ENCODE measurements at places on chromosomes 3 and 15.
A peak's percentile ranks its signal among the peaks of the same experiment; 100 is the strongest.

DNA sequence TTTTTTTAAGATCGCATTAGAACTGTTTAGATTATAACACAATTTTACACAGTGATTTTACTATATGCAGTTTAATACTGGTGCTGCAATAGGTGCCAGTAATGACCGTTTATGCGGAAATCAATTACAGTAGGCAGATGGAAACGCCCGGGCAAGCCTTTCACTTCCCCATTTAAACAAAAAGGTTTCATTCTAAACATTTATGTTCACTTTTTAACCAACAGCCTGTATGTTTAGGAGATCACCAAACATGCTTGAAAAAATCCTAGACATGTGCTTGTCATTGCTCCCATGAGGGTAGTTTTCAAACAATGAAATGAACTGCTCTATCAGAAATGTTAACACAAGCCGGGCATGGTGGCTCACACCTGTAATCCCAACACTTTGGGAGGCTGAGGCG lies 2.7 kb downstream of the BNIP2 start:
- DNase-seq, result no peak

GRCh38 chr15:68493629-68494028 lies 61.7 kb upstream of the ITGA11 start:
- DNase-seq, result no peak

DNA sequence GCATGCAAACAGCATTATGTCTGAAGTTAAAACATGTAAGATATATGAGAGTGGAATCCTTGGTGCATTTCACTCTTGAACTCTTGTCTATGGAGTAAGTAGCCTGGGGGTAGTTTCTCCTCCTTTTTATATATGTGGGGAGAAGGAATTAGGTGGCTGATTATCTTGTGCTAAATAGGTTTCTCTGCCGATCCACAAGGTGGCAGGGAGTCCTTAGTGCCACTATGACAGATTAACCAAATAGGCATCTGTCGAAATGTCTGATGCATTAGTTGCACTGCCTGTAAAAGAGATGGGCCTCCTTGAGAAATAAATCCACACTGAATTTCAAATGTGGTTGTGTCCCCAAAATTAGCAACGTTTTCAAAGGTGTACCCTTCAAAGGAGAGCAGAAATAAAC lies 170.1 kb downstream of the CNTN4 start:
- no peak for DNase-seq

GRCh38 chr3:147630921-147631415 lies 221.8 kb downstream of the ZIC1 start:
- DNase-seq, result no peak

DNA sequence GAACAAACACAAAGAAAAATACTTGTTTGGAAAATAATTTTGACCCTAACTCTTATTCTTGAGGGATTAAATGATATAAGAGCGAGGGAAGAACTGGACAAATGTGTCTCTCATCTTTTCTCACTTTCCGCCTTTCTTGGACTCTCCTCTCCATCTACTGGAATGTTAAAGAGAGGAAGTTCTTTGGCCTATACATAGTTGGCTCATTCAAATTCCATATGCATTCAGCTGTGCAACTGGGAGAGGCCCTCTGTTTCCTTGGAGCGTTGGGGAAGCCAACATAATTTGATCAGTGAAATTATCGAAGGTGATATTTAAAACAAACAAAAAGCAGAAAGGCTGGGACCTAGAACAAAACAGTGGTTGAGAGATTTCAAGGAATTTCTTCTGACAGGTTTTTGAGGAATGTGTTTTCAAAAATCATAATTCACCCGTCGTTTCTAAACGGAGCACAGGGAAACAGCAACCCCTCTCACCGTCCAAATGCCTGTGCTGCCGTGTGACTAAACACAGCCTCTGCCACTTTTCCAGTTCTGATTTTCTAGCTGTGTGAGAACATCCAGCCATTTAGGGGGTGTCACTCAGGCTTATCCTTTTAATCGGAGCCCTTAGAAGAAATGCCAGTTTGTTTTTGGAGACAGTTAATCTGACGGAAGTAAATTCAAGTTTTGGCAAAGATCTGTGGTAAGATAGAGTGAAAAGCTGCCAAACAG lies 489.9 kb downstream of the SOX2 start:
- peak; percentile 16 for DNase-seq

GRCh38 chr15:59746777-59747176 lies 57.7 kb upstream of the BNIP2 start:
- DNase-seq, result no peak

- DNase-seq, result no peak
Observed at GRCh38 chr3:42214565-42215283, 51.3 kb downstream of the CCK start.

- no peak for DNase-seq
Observed at GRCh38 chr15:62833646-62834045, 208.9 kb upstream of the TPM1 start.

- no peak for DNase-seq
Observed at GRCh38 chr3:164222197-164222596, 856.1 kb downstream of the SI start.

DNA sequence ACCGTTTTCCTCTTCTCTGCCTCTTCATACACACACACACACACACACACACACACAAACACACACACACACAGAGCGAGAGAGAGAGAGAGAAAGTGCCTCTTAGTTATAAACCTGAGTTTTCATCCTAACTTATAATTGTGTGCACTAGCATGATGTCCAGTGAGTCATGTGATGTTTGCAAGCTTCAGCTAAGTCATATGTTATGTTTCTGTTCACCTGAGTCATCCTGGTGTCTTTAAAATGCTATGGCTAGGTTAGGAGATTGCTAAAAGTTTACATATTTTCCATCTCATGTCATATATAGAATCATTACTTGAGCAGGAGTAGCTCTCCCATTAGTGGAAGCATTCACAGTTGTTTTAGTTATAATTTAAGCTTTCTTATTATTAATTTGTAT lies 155.8 kb downstream of the EPHA6 start:
- no peak for DNase-seq

DNA sequence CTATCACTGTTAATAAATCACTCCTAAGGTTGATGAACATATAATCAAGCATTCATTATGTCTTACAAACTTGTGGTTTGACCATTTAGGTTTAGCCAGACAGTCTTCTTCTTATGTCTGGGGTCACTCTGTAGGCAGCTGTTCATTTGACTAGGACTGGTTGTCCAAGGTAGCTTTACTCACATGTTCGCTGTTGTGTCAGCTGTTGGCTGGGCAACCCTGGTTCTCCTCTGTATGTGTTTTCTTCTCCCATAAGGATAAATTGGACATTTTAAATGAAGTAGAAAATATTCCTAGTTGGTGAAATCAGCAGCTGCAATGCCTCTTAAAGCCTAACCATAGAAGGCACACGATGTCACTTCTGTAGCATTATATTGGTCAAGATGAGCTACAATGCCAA lies 635.1 kb downstream of the EPHA3 start:
- DNase-seq, result no peak

DNA sequence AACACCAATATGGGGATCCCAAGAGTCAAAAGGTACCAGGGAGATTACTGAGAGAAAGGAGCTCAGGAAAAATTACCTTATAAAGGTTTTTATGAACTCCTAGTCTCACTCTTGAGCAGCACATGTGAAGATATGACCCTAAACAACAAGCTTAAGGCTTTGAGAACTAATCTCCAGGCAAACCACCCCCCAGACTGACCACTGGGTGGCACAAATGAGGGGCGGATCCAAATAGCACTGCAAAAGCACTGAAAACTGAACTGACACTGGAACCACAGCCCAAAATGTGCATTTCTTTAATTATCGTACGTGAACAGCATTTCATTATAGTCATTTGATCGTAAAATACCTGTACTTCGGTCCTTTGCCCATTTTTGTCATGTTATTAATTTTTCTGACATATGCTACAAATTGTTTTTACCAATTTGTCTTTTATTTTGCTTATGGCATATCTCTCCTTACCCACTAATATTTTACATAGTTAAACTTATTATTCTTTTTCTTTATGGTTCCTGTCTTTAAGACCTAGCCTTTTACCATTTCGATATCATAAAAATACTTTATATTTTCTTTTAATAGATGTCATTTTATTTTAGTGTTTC lies 31.5 kb upstream of the TFDP2 start:
- DNase-seq, result peak; percentile 34

GRCh38 chr3:154022606-154023005 lies 98.6 kb upstream of the ARHGEF26 start:
- peak; percentile 66 for DNase-seq

- DNase-seq, result no peak
Observed at GRCh38 chr3:160135851-160136250, 89.4 kb upstream of the C3orf80 start.

DNA sequence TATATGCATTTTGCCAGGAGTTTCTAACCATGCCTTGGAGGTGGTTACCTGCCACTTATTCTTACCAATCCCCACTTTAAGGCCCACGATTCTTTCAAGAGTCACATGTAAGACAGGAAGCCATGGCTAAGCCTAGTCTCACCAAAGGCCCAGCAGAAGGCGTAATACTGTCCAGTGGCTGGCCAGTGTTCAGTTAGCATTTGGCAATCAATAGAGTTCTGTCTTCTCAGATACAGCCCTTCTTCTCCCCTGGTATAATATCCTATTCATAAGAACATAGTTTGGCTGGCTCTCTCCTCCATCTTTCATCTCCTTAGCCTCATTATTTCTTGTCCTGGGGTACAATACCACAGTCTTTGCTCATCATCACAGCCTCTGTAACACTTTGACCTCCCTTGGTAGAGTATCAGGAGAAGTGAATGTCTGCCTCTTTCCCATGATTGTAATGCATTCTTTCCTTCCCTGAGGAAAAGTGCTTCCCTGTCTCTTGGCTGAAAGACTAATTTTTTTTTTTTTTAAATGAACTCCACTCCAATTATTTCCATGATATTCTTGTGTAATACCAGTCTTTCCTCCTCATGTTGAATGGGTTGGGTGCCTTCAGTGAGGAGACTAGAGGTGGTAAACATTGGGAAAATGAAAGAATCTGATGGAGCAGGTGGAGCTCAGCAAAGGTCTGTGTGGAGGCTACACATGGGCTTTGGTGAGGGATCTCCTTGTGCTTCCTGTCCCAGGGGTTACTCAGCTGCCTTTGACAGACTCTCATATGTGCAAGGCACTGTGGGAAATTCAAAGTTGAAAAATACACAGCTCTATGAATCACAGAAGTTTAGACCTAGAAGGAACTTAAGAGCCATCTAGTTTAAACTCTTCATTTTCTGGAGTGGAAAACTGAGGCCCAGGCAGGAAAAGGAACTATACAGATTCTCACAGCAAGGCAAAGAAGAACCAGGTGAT lies 218.2 kb downstream of the P3H2 start:
- no peak for DNase-seq

GRCh38 chr15:71242292-71242691 lies 127.0 kb downstream of the THSD4 start:
- DNase-seq, result no peak

DNA sequence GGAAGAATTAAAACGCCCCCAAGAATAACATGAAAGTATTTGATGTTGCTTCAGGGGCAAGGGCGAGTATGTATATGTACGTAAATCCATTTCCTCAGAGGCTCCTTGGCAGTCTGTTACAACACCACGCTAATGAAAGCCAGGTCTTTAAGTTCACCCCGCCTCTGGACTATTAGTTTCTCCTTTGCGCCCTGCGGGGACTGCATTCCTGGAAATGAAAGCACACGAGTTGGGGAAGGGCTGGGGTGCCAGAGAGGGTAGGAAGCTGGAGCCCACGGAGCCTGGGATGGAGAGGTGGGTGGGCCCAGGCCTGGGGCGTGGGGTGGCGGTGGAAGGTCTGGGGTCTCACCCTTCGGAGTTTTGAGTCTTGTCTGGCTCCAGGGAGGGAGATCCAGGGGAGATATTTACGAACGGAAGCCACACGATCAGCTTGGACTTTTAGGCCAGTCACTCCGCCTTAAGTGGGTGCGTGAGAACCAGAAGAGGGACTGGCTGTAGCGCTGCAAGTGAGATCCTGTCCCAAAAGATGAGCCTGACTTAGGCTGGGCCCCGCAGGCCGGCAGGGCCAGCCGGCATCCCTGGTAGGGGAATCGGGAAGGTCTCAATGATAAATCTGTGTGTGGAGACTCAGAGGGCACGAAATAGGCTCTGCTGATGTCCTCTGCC lies 1.6 kb upstream of the PLCL2 start:
- DNase-seq, result no peak

DNA sequence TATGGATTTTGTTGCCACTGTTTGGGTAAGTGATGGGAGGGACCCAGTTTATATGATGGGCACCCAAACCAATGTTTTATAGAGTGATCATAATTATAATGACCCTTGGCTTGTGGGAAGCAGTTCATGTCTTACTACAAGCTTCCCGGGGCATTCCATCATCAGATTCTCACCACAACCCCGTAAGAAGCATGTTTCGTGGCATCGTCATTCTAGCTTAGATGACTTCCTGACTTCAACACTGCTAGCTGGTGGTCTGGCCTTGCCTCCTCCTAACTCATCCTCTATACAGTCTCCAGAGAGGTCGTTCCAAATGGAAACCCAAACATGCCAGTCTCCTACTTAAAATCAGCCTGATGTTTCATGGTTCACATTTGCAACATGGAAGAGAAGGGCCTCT lies 226.9 kb downstream of the ADAMTS9 start:
- DNase-seq, result no peak

GRCh38 chr3:198080521-198081384 lies 120.7 kb downstream of the LMLN start:
- peak; percentile 79 for DNase-seq

Measured in stomach (tissue), 19 donors.